ENCODE measurements at places on chromosomes 5 and 9.
A peak's percentile ranks its signal among the peaks of the same experiment; 100 is the strongest.

DNA sequence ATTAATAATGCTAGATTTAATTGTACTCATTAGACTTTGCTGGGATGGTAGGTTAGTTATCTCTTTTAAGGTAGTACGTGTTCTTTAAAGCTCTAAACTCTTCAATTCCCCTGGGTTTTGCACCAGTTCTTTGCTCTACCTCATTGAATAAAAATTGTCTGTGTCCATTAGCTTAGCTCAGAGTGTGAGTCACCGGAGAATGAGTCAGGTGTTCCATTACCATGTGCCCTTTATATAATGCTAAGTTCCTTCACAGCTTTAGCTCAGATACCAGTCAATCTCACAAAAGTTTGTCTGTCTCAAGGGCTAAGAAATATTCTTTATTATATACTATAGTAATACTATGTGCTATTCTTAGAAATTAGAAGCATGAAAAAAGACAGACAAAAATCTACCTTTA, 339.4 kb downstream of the PRELID2 start:
- DNase-seq: no peak

DNA sequence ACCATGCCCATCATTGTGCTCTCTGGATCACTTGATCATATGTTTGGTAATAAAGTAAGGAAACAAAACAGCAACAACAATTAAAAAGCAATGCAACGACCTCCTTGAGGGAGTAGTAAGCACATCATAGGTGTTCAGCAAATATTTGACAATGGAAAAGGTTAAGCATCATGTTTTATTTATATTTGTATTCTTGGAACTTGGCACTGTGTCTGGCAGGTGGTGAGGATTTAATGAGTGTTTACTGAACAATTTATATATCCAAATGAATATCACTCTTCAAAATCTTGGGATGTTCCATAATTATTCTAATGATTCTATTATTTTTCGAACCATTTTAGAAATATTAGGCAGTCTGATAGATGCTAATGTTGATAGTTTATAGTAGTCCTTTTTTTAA, 6.2 kb downstream of the PIP5K1B start:
- no peak for DNase-seq

DNA sequence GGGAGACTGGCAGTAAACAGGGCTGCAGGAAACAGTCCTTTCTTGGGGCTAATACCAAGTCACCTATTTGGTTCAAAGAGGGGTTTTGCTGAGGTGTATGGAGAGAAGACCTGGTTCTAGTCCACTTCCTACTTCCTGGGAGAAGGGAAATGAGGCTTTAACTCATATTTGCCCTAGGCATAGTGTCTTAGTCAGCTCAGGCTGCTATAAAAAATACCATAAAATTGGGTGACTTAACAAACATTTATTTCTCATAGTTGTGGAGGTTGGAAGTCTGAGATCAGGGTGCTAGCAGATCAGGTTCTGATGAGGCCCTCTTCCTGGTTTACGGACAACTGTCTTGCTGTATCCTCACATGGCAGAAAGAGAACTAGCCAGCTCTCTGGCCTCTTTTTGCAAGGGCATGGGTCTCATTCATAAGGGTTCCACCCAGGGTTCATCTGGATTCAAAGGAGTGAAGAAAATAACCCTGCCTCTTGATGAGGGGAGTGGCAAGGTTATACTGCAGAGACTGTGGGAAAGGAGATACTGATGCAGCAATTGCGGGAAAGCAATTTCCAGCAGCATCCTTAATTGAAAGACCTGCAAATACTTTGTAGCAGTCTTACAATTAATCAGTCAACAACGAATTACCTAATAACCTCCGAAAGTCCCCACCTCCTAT, 40.5 kb downstream of the ANKDD1B start:
- DNase-seq: no peak

DNA sequence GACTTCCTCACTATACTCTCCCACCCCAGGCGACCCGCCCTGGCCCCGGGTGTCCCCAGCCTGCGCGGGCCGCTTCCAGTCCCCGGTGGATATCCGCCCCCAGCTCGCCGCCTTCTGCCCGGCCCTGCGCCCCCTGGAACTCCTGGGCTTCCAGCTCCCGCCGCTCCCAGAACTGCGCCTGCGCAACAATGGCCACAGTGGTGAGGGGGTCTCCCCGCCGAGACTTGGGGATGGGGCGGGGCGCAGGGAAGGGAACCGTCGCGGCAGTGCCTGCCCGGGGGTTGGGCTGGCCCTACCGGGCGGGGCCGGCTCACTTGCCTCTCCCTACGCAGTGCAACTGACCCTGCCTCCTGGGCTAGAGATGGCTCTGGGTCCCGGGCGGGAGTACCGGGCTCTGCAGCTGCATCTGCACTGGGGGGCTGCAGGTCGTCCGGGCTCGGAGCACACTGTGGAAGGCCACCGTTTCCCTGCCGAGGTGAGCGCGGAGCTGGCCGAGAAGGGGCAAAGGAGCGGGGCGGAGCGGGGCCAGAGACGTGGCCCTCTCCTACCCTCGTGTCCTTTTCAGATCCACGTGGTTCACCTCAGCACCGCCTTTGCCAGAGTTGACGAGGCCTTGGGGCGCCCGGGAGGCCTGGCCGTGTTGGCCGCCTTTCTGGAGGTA, 2.1 kb downstream of the CA9 start:
- peak; percentile 84 for DNase-seq

DNA sequence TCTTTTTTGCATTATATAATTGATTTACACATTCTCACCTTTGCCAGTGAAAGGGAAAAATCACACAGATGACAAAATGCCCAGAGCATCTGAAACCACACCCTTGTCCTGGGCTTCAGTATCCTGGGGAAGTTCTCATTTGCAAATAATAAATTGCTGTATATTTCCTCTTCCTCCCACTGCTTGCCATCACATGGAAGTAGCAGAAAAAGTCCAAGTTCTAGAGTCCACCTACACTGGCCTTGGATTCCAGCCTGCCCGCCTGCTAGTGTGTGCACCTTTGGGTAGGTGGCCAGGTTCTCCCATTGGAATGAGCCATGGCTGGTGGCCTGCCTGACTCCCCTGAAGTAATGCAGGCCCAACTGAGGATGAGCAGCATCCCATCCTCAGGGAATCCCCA, 149.4 kb downstream of the GADD45G start:
- no peak for DNase-seq

DNA sequence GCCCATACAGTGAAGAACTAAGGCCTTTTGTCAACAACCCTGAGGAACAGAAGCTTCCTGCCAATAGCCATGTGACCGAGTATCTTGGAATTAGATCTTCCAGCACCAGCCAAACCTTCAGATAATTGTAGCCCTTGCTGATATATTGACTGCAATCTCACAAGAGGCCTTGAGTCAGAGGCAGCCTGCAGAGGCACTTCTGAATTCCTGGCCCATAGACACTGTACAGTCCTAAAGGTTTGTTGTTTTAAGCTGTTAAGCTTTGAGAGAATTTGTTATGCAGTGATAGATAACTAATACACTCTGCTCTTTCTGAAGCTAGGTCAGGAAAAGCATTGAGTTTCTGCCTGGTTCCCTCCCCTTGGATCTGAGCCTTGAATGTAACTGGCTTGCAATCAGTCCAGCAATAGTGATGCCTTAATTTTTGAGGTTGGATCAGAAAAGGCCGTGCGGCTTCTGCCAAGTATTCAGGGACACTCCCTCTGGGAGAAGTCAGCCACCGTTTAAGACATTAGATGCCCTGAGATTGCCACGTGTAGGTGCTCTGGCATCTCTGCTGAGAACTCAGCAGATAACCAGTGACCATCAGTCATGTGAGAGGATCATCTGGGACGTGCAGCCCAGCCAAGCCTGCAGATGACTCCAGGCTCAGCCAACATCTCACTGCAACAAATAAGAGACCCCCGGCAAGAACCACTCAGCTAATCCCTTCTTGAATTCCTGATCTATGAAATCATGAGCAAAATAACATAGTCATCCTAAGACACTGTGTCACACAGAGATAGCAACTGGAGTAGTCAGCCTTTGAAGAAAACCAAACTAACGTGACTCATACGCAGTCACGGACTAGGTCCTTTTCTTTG, 126.8 kb upstream of the STC2 start:
- no peak for DNase-seq

DNA sequence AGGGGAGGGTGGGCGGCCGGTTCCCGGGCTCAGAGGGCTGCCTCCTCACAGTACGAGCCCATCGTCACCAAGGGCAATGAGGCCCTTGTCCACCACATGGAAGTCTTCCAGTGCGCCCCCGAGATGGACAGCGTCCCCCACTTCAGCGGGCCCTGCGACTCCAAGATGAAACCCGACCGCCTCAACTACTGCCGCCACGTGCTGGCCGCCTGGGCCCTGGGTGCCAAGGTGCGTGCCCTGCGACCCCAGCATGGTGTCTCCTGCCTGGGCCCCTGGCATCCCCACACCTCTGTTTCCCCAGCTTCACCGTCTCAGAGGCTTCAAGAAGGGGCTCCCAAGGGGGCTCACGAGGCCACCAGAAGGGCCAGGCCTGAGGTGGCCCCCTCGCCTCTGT, 7.2 kb downstream of the DBH start:
- no peak for DNase-seq

- DNase-seq: no peak
Observed at GRCh38 chr5:166188501-166189325, 2102.7 kb upstream of the WWC1 start.

GRCh38 chr5:146529984-146530383, 14.0 kb upstream of the GPR151 start:
- no peak for DNase-seq

DNA sequence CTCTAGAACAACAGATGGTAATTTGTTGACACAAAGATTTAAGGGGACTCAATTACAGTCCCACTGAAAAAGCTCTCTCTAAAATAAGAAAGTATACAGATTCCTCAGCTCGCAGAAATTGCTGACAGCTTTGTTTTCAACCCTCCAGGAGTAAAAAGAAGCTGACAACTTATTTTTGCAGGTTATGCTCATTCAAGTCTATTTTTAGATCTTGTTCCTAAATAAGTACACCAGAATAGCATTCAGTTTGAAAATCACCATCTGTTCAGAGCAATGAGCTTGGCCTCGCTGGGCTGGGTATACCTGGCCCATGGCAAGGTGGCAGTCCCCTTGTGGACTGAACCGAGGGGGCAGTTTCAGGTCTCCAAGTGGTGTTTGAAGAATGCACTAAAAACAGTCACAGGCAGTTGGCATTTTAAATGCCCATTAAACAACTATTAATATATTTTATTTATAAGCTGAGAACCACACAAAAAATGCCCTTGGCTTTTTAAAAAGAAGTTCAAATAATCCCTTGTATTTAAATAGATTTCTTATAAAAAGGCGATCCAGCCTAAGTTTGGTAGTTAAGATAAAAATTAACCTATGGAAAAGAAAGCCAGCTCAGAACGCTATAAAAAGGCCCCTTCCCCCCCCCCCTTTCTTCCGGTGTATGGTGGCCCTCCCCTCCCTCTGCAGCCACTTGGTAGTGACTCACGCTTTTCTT, 169.2 kb downstream of the AUH start:
- DNase-seq: no peak

DNA sequence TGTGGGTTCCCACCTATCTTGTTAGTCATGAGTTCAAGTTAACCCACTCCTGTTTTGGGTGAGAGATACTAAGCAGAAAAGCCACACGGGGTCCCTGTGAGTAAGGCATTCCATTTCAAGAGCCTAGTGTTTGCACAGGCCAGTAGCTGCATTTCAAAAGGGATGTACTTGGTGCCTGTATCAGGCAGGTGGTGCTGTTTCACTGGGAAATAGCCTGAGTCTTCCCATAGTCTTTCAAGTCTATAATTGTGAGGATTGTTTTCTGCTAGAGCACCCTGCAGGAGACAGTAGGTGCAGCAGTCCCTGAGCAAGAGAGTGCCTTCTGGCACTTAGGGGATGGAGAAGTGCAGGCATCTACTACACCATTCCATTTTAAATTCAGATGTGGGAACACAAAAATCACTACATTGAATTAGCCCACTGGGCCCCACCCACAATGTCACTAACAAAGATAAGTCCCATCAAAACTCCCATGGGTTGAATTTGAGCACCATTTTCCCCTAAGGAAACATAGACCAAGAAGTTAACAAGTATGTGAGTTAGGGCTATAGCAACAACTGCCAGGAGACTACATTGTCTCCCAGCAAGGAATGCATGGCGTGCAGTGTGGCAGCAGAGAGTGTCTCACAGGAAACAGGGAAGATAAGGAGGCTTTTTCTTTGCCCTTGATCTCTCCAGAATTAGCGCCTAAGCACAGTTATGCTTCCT, 263.2 kb downstream of the COX7C start:
- peak; percentile 53 for DNase-seq

- DNase-seq: peak; percentile 60
Observed at GRCh38 chr5:132228241-132229035, 785 bp upstream of the P4HA2 start.

DNA sequence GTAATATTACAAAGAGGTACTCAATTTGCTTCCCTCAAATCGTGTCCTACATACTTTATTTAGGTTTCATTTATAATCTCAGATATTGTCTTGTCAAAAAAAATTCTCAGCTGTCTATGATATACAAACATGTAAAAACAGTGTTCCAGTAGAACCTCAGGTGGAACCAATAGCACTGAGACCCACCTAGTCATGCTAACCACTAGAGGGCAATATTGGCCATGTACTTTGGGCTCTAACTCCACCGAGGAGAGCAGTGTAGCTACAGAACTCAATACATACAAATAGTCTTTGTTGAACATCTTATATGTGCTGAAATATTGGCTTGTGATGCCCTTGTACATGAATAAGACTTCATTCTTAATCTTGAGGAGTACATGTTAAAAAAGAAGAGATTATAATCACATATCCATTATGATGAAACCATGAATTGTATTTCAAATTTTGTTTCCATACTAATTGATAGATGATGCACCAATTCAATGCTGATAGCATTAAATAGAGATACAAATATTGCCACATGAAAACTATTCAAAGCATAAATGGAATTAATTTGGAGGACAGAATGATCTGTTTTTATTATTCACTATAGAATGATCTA, 71.2 kb upstream of the CNTLN start:
- no peak for DNase-seq

GRCh38 chr9:135282808-135283207, 195.3 kb downstream of the OLFM1 start:
- DNase-seq: no peak

DNA sequence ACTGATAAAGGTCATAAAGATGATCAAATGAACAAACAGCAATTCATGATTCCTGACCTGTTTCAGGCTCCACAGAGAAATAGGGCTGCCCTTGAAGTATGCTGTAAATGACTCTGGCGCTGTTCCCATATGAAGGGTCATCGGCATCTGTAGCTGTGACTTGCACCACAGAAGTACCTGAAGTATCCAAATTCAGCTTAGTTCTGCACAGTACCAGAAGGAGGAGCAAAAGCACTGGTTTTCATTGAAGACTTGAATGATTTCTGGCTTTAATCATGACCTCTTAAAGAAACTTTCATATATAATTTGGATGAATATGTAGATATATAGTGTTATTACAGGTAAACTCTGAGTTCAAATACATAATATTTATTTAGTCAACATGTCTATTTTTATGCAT, 109.1 kb downstream of the CDH10 start:
- no peak for DNase-seq

DNA sequence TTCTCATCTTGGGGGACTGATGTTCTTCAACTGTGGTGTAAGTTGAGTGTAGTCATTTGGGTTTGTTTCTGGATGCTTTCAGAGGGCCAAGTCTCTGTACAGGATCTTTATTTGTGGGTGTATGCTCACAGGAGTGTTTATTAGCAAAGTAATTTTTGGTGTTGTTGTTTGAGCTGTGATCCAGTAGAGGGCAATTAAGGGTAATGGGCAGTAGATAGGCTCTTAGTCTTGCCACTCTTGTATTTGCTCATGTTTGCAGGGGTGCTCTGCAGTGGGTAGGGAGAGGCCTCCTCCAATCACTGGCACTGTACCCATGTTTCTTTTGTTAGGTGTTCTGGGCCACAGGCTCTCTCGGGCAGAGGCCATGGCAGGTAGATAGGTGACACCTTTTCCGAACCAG, 45.9 kb upstream of the ITGA2 start:
- DNase-seq: no peak
